ENCODE measurements at places on chromosomes 6 and 20.

- DNase-seq, result no peak
Observed at GRCh38 chr20:2295886-2296515, at the start of gene TGM3. TSS of gene TGM3 (plus strand) at chr20:2296001. CDS start at chr20:2296064, 63 bp downstream.

GRCh38 chr6:2378891-2379652, 133.7 kb upstream of the GMDS start:
- no peak for DNase-seq

DNA sequence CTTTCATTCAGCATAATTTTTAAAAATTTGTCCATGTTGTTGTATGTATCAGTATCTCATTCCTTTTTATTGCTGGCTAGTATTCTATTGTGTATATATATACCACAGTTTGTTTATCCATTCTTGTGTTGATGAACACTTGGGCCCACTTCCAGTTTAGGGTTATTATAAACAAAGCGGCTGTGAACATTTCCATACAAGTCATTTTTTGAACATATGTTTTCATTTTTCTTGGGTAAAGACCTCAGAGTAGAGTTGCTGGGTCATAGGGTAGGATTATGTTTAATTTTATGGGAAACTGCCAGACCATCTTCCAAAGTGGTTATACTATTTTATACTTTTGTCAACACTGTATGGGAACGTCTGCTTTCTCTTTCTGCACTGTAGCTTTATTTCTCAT, 55.3 kb downstream of the RBM24 start:
- DNase-seq, result no peak

- no peak for DNase-seq
Observed at GRCh38 chr6:119142637-119143036, 64.2 kb upstream of the FAM184A start.

- no peak for DNase-seq
Observed at GRCh38 chr20:60016406-60016805, 58.2 kb downstream of the CDH26 start.

DNA sequence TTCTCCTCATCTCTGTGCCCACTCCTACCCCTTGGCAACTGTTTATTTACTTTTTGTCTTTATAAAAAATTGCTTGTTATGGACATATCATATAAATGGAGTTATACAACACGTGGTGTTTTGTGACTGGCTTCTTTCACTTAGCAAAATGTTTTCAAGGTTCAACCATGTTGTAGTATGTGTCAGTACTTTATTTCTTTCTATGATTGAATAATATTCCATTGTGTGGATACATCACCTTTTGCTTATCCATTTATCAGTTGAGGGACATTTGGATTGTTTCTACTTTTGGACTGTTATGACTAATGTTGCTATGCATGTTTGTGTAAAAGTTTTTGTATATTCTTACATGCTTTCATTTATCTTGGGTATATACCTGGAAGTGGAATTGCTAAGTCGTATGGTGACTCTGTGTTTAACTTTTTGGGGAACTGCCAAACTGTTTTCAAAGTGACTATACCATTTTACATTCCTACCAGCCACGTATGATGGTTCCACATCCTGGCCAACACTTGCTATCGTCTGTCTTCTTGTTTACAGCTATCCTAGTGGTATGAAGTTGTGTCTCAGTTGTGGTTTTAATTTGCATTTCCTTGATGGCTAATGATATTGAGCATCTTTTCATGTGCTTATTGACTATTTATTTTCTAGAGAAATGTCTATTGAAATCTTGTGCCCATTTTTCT, 84.4 kb downstream of the SLX4IP start:
- no peak for DNase-seq

- DNase-seq, result no peak
Observed at GRCh38 chr6:27838945-27839625, 73.1 kb downstream of the OR2B2 start.

GRCh38 chr6:112156668-112157067, 69.3 kb downstream of the FAM229B start:
- DNase-seq, result no peak

GRCh38 chr6:42898891-42899361, 16.9 kb upstream of the PTCRA start:
- DNase-seq, result no peak

Data from hypothalamus (tissue), 51 donors.